ENCODE measurements at places on chromosomes 12 and 14.

- no peak for DNase-seq
These were observed 9.3 kb downstream of the RILPL2 start for GRCh38 chr12:123427036-123427769.

DNA sequence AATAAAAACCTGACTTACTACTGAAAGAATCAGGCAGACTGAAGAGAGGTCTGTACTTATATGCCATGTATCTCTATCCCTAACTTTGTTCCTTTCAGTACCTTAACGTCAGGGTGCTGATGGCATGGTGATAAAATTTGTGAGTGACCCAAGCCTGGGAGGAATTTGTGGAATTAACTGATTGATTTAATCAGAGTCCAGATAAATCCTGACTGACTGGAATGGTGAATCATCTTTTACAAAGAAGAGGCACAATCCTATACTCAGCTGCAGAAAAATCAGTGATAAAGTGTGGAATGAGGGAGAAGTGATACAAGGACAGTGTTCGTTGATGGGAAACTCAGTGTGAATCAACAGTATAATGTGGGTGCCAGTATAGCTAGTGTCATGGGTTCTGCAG is 3.7 kb downstream of the TDG start:
- DNase-seq = no peak

- no peak for DNase-seq
These were observed 958 bp downstream of the SPATS2 start for GRCh38 chr12:49368240-49368600.

GRCh38 chr12:92124689-92125029 is 21.0 kb downstream of the BTG1 start:
- no peak for DNase-seq

DNA sequence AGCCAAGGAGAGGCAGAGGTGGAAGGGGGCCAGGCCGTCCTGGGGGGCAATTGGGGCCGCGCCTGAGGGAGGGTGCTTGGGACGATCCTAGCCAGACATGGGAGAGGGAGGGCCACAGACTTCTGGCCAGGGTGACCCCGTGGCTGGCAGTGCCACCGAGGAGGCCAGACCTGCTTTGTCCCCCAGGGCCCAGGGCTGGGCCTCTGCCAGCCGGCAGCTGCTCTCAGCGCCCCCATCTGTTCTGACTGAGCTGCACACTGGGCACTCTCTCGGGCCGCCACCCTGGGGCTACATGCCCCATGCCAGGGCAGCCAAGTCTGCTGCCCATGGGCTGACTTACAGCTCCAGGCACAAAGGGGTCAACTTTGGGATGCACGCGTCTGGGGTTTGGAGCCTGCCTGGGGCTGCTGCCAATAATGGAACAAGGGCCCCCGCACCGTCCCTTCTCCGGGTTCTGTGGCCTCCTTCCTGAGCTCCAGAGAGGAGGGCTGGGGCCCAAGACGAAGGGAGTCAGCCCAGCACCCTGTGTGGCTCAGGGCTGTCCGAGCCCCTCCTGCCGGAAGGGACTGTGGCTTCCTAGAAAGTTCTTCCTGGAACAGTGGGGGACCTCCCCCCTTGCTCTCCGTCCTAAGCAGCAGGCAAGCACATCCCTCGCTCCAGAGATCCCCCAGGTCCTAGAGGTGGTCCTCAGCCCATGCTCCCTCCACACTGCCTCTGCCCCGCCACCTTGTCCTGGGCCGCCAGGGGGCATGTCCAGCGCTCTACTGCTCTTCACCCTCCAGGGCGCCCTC is 1.1 kb downstream of the ADSS1 start:
- no peak for DNase-seq

Measured in anterior cingulate cortex (tissue), 58 donors.